ENCODE measurements at places on chromosomes 1 and 21.

DNA sequence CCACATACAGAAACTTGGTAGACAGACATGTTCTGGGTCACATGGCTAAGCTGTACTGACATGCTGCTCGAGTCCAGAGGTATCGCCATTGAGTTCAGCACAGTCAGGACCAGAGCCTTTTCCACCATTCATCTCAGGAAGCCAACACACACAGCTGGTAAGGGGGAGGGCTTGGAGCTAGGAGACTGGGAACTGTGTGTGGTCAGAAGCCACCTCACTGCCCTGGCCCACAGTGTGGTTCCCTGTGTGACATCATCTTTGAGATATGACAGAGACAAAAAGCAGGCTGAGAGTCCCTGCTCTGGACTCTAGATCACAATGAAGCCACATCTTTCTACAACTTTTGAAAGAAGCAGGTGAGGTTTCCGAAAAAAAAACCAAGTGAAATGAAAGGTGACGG is 107.2 kb downstream of the SIM2 start:
- DNase-seq = no peak

DNA sequence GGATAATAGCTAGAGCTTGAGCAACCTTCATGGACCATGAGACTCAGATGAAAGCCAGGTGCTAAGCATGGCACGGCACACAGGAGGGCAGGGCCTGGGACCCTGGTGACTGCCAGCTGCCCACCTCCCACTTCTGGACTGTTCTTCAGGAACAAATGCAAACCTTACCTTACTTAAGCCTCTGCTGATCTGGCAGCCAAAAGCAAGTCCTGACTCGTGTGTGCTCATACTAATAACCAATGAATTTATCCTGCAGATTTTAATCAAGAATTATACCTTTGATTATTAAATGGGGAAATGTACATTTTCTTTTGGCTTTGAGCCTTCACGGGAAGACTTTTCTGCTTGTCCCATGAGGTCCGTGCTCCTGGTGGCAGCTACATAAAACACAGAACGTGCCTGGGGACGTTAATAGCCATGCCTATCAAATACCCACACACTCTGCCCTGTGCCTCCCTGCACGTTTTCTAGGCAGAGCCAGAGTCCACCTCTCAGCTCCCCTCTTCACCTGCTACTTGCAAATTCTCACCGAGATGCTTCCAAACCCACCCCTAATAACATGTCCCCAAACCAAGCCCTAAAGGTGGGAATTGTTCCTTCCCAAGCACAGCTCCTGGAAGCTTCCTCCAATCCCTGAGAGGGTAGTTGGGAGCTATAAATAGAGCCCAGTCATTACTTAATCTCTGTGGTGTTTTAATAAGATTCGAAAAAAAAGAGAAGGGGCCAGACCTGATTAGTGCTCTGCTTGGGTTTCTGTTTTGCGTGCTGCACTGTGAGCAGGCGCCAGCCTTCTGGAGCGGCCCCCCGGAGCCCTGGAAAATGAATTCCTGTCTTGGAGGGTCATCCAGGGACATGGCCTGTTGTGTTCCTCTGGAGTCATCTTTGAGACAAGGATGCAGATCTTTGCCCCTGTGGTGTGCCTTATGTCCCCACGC is 33.5 kb downstream of the SLC1A7 start:
- no peak for DNase-seq

- no peak for DNase-seq
These were observed 39.7 kb downstream of the EIF2B3 start for GRCh38 chr1:44946725-44947062.

GRCh38 chr1:217469983-217470382 is 160.9 kb downstream of the GPATCH2 start:
- no peak for DNase-seq

DNA sequence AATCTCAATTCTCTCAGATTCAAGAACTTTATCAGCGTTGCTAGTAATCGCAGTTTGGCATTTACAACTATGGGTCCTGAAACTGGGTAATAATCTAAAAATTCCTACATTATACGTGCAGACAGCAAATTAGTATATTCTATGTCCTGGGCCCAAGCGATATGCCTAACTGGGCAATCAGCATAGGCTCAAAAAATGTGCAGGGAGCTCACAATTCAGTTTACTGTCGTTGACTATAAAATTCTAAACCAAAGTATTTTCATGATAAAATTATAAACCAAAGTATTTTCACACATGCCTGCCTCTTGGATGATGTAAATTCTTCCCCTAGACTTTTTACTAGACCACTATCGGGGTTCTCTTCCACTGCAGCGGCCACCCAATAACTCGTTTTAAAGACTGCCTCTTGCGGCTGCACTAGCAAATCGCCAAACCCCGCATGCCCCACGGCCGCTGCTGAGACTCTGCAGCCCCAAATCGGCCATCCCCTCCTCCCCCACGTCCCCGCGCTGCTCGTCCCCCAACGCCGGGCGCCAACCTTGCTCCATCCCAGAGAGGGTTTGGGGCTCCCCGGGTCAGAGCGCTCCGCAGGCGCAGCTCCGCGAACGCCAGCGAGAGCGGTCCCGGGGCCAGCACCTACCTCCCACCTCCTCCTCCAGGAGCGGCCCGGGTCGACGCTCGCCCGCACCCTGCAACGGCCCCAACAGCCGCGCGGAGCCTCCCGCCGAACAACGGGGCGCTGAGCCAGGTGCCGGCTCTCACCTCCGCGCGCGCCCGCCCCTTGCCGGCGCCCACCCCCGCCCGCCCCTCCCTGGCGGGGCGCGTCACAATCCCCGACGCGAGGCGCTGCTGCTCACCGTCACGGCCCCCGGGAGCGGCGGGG is 506 bp downstream of the SSX2IP start:
- no peak for DNase-seq

GRCh38 chr1:212512816-212513559 is 80.3 kb downstream of the NENF start:
- DNase-seq = no peak

GRCh38 chr1:58854576-58854975 is 70.7 kb upstream of the JUN start:
- no peak for DNase-seq

- DNase-seq = no peak
These were observed 9.2 kb downstream of the ADPRS start for GRCh38 chr1:36097693-36098585.

- no peak for DNase-seq
These were observed 24.1 kb upstream of the TMEM222 start for GRCh38 chr1:27297903-27298302.

GRCh38 chr21:46294647-46295176 is 8.6 kb downstream of the YBEY start:
- DNase-seq = no peak

DNA sequence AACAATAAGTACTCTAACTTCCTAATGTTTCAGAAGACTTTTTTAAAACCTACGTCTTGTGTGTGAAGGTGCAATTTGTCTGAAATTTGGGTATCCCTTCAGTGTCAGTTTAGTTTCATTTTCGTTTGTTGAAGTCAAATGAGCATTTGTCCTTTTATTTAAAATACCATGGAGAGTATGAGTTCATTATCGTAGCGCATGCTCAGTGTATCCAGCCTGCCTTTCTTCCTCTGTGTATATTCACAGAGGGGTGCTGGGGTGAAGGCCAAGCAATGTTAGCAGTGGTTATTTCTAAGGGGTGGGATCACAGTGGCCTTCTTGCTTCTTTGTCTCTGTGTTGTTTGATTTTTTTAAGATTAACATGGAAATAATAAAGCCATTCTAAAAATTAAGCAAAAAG is 43.2 kb downstream of the CNN3 start:
- no peak for DNase-seq

GRCh38 chr1:38301040-38301439 is 254.4 kb upstream of the POU3F1 start:
- no peak for DNase-seq

GRCh38 chr1:237817277-237817676 is 73.4 kb downstream of the ZP4 start:
- DNase-seq = no peak

- no peak for DNase-seq
These were observed 11.8 kb downstream of the UBIAD1 start for GRCh38 chr1:11284784-11285183.

DNA sequence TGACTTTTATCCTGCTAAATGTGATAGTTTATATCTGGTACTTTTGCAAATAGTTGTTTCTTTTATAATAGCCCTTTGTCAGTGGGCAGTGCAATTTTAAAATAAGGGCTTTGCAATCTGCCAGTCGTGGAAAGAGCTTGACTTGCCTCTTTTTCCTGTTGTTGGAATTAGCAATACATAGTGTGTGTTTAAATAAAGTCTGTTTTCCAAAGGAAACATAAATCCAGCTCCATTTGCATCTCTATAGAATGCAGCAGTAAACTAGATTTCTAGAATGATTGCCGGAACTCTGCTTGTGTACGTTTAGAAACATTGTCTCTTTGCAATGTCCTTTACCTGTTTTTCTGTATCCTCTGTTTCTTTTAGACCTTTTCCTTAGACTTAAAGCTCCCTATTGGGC is 33.1 kb downstream of the GABPA start:
- no peak for DNase-seq

GRCh38 chr21:30194701-30195299 is 21.1 kb downstream of the CLDN8 start:
- DNase-seq = peak; percentile 35

DNA sequence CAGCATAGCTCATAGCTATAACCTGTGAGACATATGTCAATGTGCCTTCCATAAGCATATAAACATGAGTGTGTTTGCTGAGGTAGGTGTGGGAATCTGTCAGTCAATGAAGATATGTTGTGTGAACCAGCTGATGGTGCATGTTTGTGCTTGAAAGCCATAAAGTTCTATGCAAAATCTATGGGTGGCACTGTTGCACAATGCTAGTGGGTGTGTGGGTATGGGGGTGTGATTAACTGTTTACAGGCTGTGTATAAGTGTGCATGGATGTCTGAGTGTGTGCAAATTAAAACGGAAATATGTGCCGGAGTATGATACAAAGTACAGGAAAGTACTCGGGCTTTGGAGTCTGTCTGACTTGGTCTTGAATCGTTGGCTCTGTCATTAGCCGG is 1.0 kb upstream of the ATP2B4 start:
- DNase-seq = no peak

DNA sequence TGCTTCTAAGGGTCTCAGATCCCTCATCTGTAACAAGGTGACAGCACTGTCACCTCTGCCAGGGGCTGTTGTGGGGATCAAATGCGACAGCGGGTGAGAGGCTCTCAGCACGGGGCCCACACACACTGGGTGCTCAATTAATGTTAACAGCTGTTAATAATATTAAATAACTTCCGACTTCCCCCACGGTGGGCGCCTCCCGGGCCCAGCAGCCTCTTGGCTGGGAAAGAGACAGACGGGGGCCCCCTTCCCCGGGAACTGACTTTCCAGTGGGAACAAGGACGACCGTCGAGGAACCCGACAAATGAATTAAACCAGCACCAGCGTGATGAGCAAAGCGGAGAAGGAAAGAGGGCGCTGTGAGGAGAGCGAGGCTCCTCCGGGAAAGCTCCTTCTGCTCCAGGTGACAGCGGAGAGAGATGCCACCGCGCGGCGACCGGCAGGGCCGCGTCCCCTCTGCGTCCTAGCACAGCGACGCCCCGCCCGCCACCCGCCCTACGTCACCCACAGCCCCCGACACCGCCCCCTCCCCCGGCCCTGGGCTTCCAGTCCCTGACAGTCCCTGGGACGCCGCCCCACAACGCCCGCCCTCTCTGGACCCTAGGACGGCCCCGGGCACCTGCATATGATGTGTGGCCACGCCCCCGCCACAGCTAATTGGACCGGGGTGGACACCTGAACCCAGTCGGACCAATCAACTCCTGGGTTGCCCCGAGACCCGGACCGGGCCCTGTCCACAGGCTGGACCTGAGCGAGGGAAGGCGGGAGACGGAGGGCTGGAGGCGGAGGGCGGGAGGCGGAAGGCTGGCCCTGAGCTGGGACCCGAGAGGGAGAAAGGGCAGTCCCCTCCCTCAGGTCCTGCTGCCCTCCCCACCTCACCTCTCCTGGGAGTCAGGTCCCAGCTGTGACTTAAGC is 38.2 kb downstream of the MATN1 start:
- DNase-seq = peak; percentile 53

DNA sequence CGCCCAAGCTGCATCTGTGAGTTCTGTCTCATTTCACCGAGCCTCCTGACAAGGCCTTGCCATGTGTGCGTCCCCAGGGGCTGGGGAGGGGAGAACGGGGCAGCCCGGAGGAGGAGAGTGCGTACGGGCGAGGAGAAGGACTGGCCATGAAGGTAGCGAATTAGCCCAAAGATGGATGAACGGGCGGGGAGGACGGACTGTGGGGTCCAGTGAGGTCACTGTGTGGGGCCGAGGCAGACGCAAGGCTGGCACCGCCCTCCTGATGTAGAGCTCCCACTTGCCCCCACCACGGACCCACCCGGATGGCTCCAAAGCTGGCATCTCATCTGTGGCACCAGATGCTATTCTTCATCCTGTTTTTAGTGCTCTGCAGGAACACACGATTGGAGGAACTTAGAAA is 330.4 kb downstream of the AJAP1 start:
- DNase-seq = no peak

GRCh38 chr1:99737016-99737415 is 29.4 kb downstream of the FRRS1 start:
- DNase-seq = no peak

- DNase-seq = no peak
These were observed 179.1 kb downstream of the FASLG start for GRCh38 chr1:172837816-172838679.

DNA sequence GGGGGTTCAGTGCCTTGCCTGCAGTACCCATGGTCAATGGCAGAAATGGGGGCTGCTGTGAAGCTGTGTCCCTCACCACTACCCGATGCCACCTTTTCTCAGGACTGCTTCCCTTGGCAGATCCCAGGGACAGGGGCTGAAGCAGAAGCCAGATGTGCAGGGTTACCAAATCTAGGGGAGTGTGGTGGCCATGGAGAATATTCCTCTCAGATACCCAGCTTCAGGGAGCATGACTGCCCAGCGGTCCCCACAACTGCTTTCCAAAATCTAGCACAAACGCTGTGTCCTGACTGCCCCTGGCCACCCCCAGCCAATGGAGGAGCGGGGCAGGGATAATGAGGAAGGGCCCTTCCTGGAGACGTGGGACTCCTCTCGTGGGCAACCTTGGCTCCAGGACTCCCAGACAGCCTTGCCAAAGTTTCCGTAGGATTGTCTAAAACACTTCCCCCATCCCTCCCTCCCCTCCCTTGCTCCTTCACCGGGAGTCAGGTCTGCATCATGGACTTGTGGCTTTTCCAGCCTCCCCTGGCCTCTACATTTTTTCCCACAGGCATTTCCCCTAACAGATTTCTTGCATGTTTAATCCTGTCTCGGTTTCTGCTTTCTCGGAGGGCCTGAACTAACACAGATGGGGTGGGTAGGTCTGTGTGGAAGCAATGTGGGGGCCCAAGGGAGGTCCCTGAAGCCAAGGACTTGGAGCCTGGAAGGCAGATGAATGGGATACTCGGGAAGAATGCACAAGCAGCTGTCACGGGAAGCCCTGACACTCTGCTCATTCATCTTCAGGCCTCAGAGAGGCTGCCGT is 80.5 kb downstream of the OMA1 start:
- no peak for DNase-seq

Measured in activated naive CD4-positive, alpha-beta T cell treated with anti-CD3 and anti-CD28 coated beads, Interleukin-2, amount 50 U/mL, for 72 hours (primary cell).